Activated T-cell treated with anti-CD3 and anti-CD28 coated beads for 4 hours (primary cell): ENCODE measurements at places on chromosomes 4 and X.

DNA sequence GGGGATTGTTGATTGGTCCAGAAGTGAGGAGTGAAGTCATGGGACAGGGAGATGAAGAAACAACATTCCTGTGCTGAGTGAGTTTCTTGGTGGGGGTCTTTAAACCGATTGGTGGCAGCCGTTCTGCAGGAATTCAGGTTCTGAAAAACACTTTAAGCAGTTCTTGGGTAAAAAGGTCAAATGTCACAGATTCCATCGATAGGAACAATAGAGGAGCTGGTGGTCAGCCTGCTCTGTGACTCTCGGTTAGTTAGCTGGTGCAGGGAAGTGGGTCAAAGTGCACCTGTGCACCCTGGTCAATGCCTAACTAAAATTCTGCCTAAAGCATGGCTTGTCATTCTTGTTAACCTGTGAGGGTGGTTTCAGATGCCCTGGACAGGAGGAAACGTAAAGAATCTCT lies 34.6 kb upstream of the MGST2 start:
- no peak for DNase-seq

- no peak for DNase-seq
These were observed 8.8 kb downstream of the C4orf50 start for GRCh38 chr4:6009452-6009851.

- no peak for DNase-seq
These were observed 33.5 kb downstream of the PCDH19 start for GRCh38 chrX:100376576-100376975.

GRCh38 chrX:133859336-133859735 lies 126.1 kb downstream of the GPC3 start:
- no peak for DNase-seq

DNA sequence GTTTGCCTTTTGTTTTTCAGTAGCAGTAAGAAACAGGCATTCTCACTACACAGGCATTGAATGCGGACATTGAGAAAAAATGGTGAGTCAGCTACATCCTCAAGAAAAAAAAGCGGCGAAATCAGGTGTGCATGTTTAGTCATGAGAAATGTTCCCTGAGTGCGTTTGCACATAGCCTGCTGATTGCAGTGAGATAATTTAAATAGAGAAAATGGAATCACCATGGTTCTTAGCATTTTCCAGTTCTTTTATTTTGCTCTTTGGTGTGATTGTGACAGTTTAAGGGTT lies 54.1 kb upstream of the CLDN34 start:
- no peak for DNase-seq

DNA sequence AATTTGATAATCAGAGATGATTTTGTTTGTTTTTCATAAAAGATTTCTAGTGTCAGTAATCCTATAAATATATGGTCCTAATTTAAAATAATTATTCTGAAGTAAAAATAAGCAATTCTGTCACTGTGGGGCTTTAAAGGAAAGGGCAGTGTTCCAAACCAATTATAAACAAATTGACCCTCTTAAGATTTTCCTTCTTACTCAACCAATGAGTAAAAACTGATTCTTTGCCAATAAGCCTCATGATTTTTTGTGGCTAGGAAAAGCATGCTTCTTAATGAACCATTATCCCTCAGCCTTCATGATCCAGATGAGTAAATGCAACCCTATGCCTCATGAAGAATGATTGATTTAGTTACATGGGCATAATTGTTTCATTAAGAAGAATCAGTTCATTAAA lies 1010.4 kb downstream of the ADGRL3 start:
- no peak for DNase-seq

- DNase-seq: no peak
These were observed 983.7 kb upstream of the LCORL start for GRCh38 chr4:19005211-19005610.

DNA sequence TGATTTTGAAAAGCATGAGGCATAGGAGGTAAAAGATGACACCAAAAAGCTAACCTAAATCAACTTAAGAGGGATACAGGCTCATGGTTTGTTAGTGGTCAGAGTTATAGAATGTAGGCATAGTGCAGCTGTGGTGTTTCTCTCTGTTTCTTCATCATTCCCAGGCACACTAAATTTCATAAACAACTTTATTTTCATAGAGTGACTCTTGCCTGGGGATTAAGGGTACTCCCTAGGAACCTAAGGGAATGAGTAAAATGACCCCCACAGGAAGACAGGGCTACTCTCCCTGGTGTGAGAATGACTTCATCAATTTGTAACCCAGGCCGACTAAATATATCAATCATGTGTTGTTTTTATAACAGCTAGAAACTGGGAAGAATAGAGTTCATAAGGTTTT lies 11.1 kb downstream of the FABP2 start:
- no peak for DNase-seq

DNA sequence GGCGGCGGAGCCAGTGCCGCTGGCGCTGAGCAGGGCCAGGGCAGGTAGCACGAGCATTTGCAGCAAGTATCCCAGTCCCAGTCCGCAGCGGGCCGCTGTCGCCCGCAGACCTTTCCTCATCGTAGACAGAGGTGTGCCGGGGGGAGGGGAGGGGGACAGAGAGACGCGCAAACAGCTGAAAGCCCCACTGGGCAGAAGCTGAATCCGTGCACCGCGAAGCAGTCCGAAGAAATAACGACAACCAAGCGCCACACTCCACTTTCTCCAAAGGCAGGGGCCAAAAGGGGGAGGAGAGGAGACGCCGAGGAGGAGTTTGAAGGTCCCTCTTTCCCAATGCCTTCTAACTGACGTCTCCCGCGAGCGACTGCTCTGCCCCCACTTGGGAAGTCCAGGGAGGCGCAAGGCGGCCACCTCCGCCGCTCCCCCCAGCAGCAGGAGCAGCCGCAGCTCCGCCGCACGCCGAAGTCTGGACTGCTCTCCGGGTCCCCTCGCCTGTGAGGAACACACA lies at the start of gene UNC5C:
UNC5C (minus strand) TSS at position 236 of the 508 bp plus-strand sequence.
- no peak for DNase-seq

DNA sequence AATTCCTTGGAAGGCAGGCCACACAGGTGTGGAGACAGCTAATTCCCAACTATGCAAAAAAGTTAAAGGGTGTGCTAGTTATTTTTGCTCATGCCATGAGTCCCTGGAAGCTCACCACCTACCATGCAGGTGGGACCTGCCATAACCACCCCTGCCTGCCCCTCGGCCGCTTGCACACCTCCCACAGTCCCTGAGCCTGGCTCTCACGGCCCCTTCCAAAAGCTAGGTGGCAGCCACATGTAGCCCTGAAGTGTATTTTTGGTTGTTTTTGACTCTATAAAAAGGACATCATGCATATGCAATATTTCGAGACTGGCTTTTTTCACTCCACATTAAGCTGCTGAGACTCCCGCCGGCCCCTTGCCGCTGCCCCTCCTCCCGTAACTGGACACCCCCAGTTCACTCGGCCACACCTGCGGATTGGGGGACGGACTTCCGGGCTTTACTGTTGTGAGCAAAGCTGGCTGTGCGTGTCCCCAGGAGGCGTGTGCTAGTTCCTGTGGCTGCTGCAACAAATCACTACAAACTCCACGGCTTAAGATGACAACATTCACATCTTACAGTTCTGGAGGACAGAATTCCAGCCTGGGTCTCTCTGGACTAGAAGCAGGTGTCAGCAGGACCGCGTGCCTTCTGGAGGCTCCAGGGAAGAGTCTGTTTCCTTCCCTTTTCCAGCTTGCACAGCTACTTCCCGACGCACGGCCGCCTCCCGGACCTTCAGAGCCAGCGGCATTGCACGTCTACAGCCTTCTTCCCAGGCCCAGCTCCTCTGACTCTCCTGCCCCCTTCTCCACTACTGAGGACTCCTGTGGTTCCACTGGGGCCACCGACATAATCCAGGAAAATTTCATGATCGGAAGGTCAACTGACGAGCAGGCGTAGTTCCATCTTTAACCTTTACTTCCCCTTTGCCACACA lies 24.8 kb downstream of the ZFYVE28 start:
- DNase-seq: no peak

DNA sequence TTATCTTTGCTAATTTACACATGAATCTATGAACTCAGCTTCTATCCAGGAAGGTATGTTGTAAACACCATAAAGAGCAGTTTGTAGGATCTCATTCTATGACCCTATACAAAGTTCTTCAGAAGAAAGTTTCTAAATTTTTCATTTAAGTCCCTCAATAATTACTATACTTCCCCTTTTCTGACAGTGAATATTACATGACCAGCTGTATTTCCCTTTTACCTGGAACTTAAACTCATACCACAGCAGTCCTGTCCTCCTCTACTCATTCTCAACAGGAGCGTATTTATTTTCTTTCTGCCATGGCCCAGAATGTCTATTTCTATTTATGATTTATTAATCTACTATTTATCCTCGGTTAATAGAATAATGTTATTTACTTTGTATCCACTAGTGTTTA lies 15.8 kb downstream of the RASGEF1B start:
- DNase-seq: no peak

GRCh38 chrX:16125520-16126149 lies 2.3 kb downstream of the GRPR start:
- no peak for DNase-seq

DNA sequence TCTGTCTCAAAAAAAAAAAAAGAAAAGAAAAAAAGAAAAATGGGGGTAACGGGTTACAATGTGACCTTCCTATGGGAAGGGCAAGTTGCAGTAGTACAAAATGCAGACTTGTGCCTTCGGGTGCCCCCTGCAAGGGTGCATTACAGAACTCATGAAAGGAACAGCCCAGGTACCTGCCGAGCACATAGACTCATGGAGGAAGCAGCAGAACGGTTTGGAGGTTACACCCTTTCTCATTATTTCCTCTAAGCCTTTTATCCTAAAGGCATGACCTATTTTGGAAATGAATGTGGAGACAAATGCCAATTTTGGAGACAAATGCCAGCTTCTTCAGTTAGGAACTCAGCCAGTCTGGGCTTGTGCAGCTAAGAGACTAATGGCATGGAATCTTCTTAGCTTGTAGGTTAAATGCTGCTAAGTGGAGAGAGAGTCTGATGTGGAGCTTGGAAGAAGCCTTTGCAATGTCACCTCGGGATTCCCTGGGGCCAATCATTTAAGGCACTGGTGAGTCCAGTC lies 44.1 kb upstream of the PRKX start:
- DNase-seq: no peak
